ENCODE measurements at places on chromosomes 2 and 18. TPM values are rescaled to one million over a fixed set of nuclear protein-coding genes. Genes with fewer than 3 reads are reported as not detected.

The DSG1 gene
- polyA plus RNA-seq = 0.88 TPM

The HES6 gene
- 22.0 TPM for polyA plus RNA-seq

The CPO gene
- 0.37 TPM for polyA plus RNA-seq

The PHLPP1 gene
- 11.6 TPM for polyA plus RNA-seq

GRCh38 chr2:162480067-162480466 lies 136.1 kb downstream of the GCA start:
- no peak for DNase-seq

GRCh38 chr18:22346401-22346952 lies 71.2 kb downstream of the CTAGE1 start:
- DNase-seq = no peak

- no peak for DNase-seq
Measured at GRCh38 chr2:28188436-28188835, 204.2 kb upstream of the FOSL2 start.

DNA sequence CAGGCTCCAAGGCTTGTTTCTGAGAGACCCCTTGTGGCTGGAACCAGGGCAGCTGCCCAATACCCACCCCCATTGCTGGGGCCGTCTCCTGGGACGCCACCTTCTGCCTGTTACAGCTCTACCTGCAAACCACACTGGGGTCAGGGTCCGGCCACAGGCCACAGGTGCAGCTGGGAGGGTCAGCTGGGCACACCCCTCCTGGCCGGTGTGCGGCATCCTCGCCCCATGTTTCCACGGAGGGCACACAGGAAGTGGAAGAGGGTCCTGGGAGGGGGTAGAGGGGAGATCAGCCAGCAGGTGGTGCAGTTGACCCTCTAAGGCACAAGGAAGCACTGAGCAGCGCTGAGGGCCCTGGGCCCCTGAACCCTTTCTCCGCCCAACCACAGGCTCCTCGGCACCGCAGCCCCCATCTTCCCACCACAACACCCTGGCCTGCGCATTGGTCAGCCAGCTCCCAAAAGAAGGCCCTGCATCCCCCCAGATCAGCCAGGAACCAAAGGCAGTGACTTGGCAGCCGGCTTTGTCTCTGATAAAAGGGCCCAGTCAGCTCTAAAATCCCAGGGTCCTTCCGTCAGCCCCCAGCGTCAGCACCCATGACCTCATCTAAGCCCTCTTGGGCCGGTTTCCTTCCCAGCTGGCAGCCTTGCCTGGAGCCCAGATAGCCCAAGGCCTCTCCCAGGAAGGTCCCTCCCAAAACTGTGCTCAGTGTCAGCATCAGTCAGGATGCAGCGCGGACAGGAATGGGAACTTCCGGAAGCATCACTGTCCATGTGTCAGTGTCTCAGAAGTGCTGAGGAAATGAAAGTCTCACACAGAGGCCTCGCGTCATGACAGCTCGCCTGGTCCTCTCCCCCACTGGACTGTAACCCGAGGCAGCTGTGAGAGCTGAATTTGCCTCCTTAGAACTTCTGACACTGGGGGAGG lies 1.7 kb downstream of the ERFE start:
- no peak for DNase-seq

- no peak for DNase-seq
Measured at GRCh38 chr2:235563056-235563910, 69.4 kb downstream of the AGAP1 start.

- DNase-seq = no peak
Measured at GRCh38 chr2:96176661-96177060, 31.4 kb upstream of the DUSP2 start.

- DNase-seq = no peak
Measured at GRCh38 chr2:10504370-10504993, 56.4 kb upstream of the ODC1 start.

Measured in hindlimb muscle (tissue), 1 donor.